ENCODE measurements at places on chromosomes 1 and 21.

DNA sequence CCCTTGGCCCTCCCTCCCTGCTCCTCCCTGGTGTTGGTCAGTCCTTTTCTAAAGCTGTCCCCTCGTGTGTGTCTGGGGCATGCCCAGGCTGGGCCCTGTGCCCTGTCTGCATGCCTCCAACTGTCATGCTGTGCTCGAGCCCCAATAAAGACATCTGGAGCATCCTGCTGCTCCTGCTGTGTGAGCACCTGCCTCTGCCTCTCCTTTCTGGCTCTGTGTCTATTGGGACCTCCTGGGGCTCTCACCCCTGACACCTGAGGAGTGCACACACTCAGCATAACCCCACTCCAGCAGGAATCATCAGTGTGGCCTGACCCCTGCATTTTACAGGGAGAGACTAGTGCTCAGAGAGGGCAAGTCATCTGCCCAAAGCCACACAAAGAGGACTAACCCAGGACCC, 23.7 kb downstream of the KCNC4 start:
- DNase-seq = no peak

DNA sequence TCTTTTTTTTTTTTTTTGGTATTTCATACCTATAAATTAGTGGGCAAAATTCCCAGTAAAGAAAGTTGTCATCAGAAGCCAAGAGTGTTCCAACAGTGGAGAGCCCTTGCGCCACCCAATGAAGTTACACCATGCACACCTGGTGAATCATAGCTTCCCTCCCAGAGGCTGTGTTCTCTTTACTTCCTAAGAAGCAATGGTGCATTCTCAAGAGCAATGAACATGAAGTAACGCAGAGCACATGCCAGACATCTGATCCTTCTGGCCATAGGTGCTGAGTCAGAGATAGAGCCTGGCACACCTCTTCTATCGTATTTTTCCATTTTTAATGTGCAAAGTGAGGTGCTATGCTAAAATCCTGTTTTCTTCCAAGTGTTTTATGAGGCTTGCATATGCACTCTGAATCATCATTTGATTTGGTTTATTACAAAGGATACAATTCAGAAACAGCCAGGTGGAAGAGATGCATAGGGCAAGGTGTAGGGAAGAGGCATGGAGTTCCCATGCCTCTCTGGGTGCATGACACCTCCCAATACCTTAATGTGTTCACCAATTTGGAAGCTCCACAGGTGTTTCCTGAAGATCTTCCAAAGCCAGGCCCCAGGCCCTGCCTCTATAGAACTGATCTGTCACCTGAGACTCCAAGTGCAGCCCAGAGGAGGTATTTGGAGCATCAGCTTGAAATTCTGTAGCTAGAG, 408.0 kb downstream of the SIPA1L2 start:
- DNase-seq = no peak

DNA sequence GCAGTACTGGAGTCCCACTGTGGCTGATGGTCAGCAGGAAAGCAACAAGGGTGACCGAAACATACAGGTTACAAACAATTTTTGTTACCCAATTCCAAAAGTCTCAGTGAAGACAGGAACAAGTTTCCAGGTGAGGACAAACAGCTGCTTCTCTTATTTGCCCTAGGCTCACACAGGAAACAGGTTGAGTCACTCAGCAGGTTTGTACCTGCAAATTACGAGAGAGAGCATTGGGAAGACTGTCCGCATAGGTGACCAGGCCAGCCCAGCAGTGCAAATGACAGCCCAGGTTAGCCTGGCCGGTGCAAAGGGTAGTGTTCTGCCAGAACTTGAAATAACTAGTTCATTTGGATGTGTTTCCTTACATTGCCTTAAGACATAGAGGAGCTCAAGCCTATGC, 40.0 kb upstream of the DSCAM start:
- DNase-seq = no peak

DNA sequence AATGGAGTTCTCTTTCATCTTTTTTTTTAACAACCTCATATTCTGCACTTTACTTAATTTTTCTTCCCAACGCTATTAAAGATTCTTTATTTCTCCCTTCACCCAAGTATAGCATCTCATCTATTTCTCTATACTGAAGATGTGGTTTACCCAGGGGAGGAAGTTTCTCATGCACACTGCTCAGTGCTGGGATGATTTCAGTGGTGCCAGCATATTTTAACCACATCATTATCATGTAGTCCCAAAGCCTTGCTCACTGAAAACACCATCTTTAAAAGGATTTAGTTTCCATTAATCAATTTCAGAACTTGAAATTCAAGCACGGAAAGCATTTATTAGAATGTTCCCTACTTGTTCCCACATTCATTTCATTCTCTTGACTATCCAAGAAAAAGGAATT, 725.7 kb downstream of the USP25 start:
- DNase-seq = no peak

DNA sequence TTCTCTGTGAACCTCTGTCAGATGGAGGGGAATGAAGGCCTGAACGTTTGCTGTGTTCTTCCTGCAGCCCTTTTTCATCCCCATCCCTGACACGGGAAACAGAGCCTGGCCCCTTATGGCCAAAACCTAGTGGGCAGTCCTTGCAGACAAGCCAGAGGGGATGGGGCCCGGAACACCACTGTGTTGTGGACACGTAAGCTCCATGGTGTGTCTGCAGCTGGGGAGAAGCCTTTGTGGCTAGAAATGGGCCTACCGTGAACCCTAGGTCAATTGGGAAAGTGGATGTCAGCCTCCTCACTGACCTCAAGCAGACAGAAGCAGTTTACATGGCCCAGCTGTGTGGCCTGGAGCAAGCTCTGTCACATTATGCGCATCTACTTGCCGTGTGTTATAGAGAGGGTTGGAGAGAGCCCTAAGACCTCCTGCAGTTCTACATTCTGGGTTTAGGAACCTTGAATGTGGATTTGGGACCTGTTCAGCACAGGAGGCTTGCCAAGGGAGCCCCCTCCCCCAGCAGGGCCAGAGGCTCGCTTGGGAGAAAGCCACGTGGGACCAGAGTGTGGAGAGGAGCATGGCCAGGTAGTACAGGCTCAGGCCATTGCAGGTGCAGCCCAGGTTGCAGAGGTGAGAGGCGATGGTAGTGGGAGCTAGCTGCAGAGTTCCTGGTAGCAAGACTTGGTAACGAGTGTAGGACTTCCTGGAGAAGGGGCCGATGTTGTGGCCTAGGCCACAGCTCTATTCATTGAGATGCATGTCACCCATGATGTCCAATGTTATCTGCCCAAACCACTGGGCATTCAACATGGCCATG, 20.7 kb downstream of the PARS2 start:
- DNase-seq = no peak

DNA sequence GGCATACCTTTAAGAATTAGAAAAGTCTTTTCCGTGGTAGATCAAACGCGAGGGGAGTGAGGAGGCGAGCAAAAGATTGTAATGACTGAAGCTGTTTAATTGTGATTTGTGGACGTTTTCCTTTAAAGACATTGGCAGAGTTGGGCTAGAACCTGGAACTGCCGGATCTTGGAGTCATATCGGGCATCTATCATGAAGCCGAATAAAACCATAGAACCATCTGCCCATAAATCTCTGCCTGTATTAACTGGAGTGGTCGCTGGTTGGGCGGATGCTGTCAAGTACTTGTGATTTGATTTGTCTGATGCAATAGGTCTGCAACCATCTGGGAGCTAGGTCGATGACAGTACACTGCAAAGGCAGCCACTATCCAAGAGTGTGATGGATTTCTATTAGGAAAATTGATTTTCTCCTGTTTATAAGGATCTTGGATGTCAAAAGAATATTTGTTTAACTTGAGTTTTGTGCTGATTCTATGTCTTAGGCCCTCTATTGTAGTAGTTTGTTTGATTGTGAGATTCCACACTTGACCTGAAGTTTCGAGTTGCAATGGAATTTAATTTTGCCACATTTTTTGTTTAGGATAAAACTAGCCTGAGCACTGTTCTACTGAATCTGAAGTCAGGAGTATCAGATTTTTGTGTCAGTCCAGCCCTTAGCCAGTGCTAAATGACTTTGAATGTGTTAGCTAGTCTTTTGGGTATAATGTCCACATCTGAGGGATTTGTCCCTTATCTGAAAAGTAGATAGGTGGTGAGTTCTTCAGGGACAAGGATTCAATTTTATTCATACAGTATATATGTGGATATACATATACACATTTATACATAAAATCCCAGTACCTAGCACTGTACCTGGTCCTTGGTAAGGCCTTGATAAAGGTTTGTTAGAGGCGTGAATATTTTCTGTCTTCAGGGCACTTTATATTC, 1.2 kb downstream of the SARS1 start:
- no peak for DNase-seq

GRCh38 chr1:185338719-185339622, 21.9 kb upstream of the IVNS1ABP start:
- no peak for DNase-seq

DNA sequence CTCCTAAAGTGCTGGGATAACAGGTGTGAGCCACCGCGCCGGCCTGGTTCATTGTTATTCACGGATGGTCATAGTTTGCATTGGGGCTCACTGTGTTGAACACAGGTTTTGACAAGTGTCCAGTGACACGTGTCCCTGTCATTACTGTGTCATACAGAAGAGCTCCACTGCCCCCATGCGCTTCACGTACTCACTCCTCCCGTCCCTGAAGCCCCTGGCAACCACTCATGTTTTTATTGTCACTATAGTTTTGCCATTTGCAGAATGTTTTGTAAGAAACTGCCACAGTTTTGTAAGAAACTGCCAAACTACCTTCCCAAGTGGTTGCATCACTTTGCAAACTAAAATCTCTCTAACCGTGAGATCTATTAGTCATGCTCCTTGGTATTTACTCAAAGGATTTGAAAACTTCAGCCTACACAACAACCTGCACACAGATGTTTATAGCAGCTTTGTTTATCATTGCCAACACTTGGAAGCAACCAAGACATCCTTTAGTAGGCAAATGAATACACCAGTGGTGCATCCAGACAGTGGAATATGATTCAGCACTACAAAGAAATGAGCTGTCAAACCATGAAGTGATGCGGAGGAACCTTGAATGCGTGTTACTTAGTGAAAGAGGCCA, 163.2 kb upstream of the COL6A1 start:
- peak; percentile 33 for DNase-seq

- no peak for DNase-seq
Observed at GRCh38 chr1:16900751-16901150, 5.0 kb downstream of the RNU1-2 start.

- no peak for DNase-seq
Observed at GRCh38 chr1:99365141-99365540, 100.8 kb downstream of the PLPPR4 start.

GRCh38 chr1:36083635-36084496, at the start of gene TEKT2:
TEKT2 (plus strand) TSS chr1:36084094; CDS start chr1:36084922, 828 bp downstream.
- peak; percentile 87 for DNase-seq
